ENCODE measurements at places on chromosomes 3 and 15.

DNA sequence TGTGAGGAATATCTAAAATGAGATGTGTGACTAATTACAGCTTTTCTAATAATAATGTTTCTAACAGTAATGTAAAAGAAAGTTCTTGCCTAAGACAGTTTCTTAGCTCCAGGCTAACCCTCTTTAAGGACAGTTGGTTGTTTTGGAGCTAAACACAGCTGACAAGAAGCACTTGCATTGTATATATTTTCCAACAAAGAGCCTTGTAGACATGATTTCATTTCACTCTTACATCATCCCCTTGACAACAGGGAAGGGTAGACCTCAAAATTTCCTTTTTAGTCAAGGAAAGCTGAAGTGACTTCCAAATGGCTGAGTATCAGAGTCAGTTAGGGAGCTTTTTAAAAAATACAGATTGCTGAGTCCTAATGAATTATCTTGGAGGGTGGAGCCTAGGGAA lies 4.1 kb downstream of the ARID3B start:
- DNase-seq: no peak

DNA sequence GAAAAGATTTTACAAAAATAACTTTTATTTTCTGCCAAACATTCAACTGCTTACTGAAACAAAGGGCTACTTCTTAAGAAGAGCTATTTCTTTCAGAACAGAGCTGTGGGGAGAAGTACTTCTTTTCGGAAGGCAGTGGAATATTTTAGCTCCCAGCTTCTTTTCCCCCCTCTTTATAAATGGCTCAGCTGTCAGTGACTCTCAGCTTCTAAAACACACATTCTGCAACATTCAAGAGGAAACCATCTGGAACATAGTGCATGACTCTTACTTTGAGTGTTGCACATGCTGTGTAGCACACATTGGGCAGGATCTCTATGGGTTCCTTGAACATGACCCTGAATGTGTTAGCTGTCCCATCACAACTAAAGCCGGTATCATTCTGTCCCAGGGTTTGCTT lies 7.0 kb upstream of the C15orf40 start:
- no peak for DNase-seq

- peak; percentile 33 for DNase-seq
These were observed 60.2 kb upstream of the SLC4A7 start for GRCh38 chr3:27544372-27544865.

DNA sequence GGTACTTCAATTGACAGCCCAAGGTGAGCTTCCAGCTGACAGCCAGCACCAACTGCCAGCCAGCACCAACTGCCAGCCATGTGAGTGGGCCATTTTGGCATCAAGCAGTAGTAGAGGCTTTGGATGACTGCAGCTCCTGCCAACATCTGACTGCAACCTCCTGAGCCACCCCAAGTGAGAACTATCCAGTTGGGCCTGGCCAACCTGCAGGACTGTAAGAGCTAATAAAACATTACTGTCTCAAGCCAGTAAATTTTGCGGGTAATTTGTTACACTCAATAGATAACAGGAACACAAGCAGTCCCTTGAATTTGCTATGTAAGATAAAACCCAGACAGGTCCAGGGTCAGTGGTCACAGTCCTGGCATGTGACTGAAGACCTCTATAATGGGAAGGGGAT lies 29.7 kb downstream of the EPHB1 start:
- DNase-seq: no peak

DNA sequence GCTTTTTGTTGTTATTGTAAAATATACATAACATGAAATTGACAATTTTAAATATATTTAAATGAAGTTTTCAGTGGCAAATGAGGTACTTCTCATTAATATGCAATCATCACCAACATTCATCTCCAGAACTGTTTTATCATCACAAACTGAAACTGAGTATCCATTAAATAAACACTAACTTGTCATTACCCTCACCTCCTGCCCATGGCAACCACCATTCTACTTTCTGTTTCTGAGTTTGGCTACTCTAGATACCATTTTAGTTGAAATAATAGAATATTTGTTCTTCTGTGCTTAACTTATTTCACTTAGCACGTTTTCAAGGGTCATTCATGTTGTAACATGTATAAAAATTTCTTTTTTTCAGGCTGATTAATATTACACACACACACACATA lies 834.3 kb downstream of the PLOD2 start:
- DNase-seq: no peak

All from AG08395 (cell line).